ENCODE measurements at places on chromosomes 4 and X.

- no peak for DNase-seq
Observed at GRCh38 chr4:74997948-74998729, 65.2 kb downstream of the PARM1 start.

DNA sequence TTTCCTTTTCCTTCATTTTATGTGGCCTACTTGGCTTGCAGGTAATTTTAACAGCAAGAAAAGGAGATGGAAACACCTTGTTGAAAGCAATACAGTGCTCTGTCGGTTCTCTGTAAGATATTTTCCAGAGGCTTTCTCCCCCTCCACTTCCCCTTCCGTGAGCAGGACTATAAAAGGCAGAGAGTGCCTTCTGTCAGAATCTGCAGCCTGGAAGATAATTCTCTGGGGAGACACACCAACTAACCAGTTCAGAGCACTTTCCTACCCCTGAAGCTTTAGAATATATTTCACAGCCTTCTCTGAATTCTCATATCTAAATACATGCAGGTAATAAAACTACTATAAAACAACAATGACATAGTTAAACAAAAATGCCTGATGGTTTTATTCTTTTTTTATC, 141.1 kb downstream of the IDS start:
- no peak for DNase-seq

DNA sequence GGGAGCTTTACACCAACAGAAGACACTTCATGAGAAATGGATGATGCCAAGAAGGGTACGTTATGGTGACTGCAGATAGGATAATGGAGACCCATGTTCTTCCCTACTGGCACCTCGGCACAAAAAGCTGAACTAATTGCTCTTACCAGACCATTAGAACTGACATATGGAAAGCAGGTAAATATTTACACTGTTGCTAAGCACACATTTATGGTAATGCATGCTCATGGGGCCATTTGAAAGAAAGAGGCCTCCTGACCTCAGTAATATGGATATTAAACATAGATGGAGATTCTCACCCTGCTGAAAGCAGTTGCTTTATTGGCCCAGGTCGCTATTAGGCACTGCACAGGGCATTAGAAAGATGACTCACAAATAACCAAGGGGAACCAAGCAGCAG, 1759.6 kb downstream of the C4orf33 start:
- DNase-seq = no peak

- DNase-seq = no peak
Observed at GRCh38 chr4:78780093-78780492, 3.9 kb downstream of the BMP2K start.

DNA sequence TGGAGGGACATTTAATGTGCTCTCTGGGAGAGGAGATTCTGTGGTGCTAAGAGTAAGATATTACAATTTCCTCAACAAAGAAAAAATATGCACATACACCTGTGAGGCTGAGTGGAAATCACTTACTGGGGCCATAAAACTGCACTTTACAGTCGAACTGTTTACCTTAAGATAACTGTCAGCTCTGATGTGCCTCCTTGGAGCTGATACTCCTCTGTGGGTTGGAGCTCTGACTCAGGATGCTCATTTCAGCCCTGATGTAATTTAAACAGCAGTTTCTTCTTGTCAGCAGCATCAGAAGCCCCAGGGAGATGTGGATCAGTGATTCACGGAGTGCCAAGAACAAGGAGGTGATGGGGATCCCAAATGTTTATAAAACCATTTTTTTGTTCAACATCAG, 241.9 kb upstream of the SFRP2 start:
- DNase-seq = no peak

GRCh38 chrX:23901805-23902204, 5.9 kb downstream of the APOO start:
- peak; percentile 41 for DNase-seq

DNA sequence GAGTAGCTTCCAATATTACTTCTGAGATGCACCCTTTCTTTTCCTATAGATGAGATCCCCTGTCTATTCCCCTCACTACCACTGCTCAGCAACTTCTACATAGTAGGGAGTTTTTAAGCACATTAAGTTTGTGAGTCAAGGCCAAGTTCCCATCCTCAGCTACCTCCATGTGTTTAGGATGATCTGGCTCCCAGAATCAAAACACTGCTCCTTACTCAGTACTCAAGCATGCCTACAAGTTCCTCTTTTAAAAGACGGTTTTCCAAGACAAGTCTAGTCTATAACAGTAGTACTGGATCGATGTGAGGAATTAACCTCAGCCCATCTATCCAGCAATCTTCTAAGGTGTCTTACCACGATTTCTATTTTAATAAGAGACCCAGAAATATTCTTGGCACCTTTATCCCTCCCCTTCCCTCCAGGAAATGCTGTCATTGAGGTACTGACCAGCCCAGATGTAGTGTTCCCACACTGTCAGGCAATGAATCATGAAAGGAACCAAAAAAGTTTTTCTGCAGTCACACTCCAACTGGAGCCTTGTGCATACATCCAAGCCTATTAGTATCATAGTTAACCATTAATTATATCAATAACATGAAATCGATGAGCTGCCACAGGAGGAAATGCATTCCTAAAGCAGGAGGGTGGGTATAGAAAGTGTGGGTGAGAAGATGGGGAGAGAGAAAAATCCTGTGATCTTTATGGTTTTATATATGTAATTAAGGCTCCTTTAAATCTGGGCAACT, 29.6 kb downstream of the AREG start:
- DNase-seq = no peak

DNA sequence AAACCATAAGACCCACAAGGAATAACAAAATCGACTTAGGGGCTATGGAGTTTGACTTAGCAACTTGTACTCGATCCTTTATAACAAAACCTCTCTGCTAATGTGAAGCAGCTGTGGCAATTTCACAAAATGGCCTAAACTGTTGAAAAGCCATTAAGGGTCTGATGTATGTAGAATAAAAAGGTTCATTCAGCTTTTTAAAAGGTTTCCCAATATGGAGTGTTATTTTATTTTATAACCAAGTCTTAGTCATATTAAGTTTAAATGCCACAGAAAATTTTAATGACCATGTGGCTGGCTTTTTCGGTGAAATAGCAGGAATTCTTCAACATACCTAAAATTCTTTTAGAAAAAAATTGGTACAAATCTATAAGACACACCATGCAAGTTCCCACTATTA, 291.8 kb upstream of the HAND2 start:
- no peak for DNase-seq

- DNase-seq = no peak
Observed at GRCh38 chr4:115537387-115537786, 424.0 kb upstream of the NDST4 start.

DNA sequence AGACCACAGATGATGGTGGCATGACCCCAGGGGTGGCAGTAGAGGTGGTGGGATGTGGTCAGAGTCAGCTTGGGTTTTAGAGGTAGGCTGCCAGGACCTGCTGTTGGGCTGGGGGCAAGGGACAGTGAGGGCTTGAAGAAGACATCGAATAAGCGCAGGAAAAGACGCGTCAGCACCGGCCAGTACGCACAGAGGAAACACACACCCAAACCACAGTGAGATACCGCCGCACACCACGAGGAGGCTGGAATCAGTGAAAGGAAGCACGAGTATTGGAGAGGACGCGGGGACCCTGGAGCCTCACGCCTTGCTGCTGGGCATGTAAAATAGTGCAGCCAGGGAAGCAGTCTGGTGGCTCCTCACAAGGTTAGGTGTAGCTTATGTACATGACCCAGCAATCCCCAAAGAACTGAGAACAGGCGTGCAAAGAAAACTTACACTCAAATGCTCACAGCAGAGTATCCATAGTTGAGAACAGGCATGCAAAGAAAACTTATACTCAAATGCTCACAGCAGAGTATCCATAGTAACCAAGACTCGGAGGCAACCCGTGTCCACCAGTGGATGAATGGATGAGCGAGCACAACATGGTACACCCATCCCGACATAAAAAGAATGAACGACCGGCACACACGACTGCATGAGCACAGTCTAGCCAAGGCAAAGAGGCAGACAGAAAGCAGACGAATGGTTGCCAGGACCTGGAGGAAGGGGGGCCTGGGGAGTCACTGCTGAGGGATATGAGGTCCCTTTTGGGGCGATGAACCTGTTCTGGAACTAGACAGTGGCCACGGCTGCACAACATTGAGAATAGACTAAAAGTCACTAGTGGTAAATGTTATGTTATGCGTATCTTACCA, 13.3 kb downstream of the PDZD4 start:
- peak; percentile 27 for DNase-seq

DNA sequence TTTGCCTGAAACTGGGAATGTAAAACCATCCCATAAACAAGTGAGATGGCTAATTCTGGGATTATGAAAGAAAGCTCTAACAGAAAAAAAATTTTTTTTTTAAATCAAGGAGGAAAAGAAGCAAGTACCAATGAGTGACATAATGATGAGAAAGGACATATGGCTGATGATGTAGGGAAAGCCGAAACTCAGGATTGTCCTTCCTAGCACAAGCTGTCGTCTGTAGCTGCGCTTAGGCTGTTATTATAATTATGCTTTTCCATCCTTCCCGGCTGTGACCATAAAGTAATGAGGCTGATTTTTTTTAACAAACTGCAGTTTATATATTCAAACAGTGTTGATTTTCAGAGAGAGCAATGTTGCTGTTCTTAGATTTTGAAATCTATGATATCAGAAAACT, 209.8 kb upstream of the NOCT start:
- DNase-seq = no peak

GRCh38 chr4:155757745-155758265, 1.0 kb upstream of the GUCY1B1 start:
- no peak for DNase-seq

DNA sequence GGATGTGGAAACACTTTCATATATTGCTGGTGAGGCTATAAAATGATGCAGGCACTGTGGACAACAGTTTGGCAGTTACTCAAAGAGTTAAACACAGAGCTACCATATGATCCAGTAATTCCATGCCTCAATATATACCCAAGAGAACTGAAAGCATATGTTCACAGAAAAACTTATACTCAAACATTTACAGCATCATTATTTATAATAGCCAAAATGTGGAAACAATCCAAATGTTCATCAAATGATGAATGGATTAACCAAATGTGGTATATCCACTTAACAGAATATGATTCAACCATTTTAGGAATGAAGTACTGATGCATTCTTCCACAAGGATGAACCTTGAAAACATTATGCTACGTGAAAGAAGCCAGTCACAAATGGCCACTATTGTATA, 603.8 kb downstream of the IQCM start:
- no peak for DNase-seq

GRCh38 chr4:27915822-27916221, 1055.2 kb downstream of the STIM2 start:
- DNase-seq = no peak

DNA sequence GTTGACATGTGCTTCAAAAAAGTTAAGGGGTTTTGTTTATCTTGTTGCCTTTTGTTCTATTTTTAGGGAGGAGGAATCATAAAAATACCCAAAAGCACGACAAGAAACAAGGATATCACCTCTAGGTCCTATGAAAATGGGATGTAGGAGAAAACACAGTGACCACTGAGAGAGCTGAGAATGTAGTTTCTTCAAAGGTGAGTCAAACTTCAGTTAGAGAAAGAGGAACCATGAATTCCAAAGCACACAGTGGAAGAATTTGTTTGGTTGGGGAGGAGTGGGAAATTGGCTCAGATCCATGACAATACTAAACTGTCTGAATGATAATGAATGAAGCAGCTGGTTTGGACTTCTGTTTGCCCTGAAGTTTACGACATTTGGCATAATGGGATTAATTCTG, 19.1 kb upstream of the FRYL start:
- DNase-seq = no peak

DNA sequence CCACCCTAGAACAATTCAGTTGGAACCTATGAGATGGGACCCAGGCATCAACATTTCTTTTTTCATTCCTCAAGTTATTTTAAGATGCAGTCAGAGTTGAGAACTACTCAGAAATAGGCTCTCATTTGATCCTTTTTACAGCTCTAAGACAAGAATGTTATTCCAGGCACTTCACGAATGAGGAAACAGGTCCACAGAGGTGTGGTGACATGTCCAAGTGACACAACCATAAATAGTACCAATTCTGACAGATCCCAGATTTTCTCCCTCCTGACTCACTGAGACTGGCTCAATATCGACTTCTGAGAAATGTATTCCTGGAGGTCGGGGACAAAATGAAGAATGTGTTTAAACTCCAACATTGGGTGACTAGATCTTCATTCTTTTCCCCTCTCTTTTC, 11.1 kb downstream of the TCEANC start:
- DNase-seq = no peak

DNA sequence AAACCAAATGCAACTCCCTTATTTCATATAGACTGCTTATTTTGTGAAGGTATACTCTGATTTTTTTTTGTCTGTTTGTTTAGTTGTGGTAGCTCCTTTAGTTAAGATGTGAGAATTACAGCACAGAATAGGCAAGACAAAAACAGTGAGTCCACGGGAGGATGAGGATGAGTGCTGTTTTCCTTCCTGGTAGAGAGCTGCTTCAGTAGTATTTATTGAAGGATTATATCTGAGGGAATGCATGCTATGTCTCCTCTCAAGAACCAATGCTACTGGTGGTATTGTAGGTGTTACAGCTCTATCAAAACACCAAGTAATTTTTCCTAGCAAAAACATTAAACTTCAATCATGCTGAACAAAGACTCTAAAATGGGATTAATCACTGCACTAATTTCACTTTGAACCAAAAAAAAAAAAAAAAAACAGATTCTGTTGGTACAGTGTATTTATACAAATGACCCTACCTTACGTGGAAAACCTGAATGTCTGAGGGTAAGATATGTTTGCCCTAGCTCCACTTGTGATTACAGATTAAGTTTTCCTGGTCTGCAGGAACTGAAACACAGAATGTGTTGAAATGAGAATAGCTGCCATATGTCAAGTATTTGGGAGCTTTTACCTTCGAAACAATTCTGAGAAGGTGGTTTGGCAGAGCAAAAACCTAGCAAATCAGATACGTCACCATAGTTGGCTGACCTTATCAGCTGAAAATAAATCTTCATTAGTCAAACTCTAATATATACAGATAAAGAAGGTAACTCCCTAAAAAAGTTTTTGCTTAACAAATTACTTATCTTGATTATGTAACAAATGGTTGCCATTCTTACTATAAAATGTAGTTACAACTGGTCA, 40.3 kb downstream of the PPP3CA start:
- no peak for DNase-seq

- no peak for DNase-seq
Observed at GRCh38 chrX:150704030-150704613, 10.9 kb downstream of the MTMR1 start.

GRCh38 chrX:28398342-28398741, 188.9 kb upstream of the IL1RAPL1 start:
- DNase-seq = no peak

DNA sequence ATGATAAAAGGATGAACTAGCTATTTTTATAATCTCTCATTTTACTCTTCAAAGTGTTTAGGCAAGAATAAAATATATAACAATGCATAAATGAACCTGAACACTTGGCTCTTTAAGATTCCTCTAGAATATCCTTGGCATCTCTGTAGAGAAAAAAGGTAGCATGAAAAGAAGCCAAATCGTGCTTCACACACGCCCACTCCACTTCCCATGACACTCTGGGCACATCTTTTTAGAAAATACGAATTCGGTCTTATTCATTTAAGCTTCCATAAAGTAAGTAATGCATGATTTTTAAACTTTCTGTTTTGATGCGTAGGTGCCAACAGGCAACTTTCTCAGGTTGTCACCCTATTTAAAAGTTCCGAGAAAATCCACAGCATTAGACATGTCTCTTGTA, 73.6 kb upstream of the SORBS2 start:
- DNase-seq = no peak

GRCh38 chrX:82087699-82088098, 885.8 kb downstream of the SH3BGRL start:
- no peak for DNase-seq

- no peak for DNase-seq
Observed at GRCh38 chrX:70411475-70411874, 11.6 kb upstream of the GDPD2 start.

All from CD4-positive, alpha-beta T cell treated with Interleukin-15 for 1 hour (primary cell).